NCI-H2107 (cell line): ENCODE measurements at places on chromosomes 3 and 15.
A peak's percentile ranks its signal among the peaks of the same experiment; 100 is the strongest.

GRCh38 chr3:30620402-30621360 is 14.3 kb downstream of the TGFBR2 start:
- DNase-seq = no peak

DNA sequence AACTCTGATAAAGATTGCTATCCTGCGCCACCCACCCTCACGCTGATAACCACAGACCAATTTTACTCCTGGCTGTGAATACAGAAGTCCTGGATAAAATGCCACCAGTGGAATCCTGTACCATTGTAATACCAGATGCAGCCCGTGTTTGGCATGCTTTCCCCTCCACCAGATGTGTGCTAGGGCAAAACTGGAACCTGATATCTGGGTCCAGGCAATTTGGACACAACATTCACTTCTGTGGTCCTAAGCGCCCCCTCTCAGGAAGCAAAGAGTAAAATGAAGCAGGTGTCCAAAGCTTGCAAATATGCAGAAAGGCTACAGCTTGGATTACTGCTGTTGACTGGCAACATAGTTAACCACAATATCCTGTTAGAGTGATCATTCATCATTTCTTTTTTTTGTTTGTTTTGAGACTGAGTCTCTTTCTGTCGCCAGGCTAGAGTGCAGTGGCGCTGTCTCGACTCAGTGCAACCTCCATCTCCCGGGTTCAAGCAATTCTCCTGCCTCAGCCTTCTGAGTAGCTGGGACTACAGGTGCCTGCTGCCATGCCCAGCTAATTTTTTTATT is 32.8 kb downstream of the LOXL1 start:
- DNase-seq = no peak

DNA sequence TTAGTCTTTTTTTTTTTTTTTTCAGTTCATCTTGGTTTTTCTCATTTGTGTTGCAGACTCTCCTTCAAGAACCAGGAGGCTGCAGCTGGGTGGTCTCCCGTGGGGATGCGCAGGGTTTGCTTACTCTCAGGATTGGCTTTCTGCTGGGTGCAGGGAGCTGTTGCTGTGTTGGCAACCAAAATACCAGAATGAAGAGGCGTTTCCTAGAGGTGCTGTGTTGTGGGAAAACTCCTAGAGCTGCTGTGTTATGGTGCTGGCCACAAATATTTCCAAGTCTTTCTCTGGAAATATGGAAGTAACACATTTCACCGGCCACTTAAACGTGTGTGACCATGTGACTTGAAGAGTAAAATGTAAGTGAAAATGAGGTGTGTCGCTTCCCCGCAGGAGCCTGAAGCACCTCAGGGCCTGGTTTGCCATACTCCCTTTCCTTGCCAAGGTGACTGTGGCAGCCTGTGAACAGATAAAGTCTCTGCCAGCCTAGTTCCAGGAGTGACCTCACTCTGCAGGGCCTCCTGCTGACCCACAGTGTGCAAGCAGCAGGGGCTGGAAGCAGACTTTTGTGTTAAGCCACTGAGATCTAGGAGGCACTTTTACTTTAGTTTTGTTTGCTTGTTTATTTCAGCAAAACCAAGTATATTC is 258.9 kb downstream of the ADAMTS17 start:
- DNase-seq = no peak

GRCh38 chr15:65196637-65197336 is 11.6 kb upstream of the CLPX start:
- no peak for DNase-seq

GRCh38 chr3:39184081-39184967 is 8.1 kb downstream of the XIRP1 start:
- DNase-seq = no peak

DNA sequence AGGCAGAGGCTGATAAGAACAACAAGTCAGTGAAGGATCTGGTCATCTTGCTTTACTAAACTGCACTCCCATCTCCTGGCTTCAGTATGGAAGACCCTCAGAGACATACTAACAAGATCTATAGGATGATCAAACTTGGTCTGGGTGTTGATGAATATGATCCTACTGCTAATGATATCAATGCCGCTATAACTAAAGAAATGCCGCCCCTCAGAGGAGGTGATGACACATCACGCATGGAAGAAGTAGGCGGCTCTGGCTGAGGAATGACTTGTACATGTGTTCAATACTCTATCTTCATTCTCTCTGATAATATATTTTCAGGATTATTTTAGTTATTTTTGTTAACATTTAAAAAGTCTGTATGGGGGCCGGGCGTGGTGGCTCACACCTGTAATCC is 17.5 kb upstream of the EIF2B5 start:
- DNase-seq = peak; percentile 42

- no peak for DNase-seq
Measured at GRCh38 chr3:122612696-122613095, 35.2 kb downstream of the PARP15 start.

DNA sequence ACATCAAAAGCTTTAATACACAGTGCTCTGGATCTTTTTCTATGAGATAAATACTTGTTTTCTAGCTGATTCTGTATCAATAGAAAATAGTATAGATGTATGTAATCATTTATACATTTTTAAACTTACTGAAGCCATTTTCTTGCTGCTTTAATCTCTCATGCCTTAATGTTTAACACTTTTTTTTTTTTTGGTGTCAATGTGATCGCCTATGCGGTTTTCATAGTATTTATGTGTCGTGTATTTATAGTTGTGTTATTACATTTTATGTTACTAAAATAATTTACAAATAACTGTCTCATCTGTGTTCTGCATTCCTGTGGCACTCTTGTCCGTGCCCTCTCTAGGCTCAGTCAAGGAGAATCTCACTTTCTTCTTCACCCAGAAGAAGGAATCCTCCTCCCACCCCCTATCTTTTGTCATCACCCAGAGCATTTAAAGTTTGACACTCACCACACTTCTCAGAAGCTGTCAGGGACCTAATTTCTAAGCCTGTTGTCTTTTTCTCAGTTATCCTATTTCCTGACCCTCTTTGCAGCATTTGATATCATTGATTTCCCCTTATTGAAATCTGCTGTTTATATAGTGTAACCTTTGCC is 21.4 kb upstream of the GPR171 start:
- DNase-seq = no peak

GRCh38 chr3:197219619-197220018 is 78.8 kb downstream of the DLG1 start:
- DNase-seq = no peak

DNA sequence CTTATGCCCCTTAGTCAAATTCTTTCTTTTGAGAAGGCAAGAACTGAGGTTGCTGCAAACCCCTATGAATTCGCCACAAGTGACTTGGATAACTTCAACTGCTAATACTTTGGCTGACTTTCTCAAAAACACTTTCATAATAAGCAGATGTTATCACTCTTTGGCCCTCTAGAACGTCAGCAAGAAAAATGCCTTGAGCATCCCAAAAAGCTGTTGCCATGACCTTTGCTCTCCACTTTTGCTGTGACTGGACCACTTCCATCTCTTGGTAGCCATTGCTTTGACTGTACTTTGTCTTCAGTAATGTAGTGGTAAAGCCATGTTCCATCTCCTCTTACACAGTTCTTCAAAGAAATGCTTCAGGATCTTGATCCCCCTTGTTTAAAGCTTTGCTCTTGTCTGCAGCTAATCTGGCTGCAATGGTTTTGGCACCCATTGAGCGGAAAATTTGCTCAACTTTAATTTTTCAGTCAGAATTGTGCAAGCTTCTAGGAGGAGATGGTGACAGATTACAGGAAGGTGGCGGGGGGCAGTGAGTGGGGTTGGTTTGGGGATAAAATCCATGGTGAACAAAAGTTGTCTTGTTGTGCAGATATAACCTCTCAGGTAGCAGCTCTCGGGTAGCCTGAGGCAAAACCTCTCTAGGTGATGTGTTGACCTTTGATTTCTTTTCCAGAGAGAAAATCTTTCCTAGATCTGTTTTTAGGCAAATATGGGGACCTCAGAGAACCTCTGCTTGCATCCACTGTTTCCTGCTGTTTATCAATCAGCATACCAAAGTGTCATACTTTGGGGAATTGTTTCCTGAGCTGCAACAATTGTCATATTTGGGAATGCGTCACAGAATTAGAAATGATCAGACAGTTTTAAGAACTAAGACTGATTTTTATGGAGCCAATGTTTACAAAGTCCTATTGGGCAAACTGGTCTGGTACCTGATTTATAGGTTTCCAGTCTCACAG is 83.6 kb downstream of the CCR1 start:
- DNase-seq = no peak

GRCh38 chr3:171558188-171558696 is 98.0 kb upstream of the TNIK start:
- DNase-seq = no peak

GRCh38 chr15:53359038-53359437 is 400.4 kb downstream of the WDR72 start:
- DNase-seq = no peak

DNA sequence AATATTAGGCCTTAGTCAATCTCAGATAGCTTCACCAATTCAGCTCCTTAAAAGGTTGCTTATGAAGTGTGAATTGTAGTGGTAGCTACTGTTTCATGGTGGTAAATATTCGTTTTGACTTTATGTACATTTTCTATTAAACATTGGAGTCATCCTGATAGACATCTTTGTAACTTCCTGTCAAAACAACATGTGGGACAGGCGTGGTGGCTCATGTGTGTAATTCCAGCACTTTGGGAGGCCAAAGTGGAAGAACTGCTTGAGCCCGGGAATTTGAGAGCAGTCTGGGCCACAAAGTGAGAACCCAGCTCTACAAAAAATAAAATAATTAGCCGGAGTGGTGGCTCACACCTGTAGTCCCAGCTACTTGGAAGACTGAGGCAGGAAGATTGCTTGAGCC is 2.0 kb upstream of the TRIM59 start:
- no peak for DNase-seq

- no peak for DNase-seq
Measured at GRCh38 chr3:39705351-39705900, 104.0 kb upstream of the MYRIP start.

- DNase-seq = no peak
Measured at GRCh38 chr15:70362350-70362749, 264.6 kb upstream of the TLE3 start.

DNA sequence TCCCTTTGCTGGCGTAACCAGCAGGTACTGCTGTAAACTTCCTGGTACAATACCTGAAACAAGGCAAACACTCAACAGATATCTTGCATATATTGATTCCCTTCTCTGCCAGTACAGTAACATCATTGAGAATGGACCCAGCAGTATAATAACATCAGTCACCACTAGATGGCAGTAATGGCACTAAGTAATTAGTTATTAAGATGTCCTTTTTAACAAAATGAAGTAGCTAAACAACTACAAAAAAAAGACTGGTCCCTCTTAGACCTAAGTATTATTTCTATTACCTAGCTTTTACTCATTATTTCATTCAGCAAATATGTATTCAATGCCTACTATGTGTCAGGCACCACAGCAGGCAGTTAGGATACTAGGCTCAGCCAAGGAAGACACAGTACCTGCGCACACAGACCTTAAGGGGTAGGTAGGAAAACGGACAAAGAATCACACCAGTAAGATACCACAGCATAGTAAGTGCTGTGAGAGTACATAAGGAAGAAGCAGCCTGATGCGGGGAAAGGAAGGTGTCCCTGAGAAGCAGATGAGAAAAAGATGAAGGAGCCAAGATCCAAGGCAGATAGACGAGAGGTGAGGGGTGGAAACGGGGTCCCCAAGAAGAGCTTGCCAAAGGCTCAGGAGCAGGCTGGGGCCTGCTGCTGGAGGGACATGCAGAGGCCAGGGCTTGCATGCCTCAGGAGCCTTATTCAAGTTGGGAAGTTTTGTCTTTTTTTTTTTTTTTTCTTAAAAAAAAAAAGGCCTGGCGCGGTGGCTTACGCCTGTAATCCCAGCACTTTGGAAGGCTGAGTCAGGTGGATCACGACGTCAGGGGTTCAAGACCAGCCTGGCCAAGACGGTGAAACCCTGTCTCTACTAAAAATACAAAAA is 102.7 kb upstream of the CHD2 start:
- DNase-seq = no peak

GRCh38 chr15:69722924-69723323 is 270.3 kb downstream of the RPLP1 start:
- no peak for DNase-seq

GRCh38 chr15:46732060-46732459 is 985.2 kb upstream of the SEMA6D start:
- DNase-seq = no peak

DNA sequence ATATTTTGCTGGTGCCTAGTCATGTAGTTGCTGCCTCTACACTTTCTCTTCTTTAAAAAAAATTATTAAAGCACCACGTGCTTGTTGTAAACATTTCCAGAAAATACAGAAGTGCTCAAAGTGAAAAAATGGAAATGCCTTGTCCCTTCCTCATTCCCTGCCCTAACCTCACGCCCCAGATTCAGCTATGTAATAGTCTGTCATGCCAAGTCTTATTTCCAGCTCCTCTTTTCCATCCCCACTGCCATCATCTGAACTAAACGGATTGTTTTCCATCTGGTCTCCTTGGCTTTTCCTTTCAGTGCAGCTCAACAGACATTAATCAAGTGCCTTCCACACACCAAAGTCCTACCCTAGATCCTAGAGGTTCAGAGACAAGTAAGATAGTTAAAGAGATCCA is 15.5 kb downstream of the ZNF774 start:
- no peak for DNase-seq

- DNase-seq = no peak
Measured at GRCh38 chr3:40715551-40715950, 190.8 kb downstream of the ZNF621 start.

DNA sequence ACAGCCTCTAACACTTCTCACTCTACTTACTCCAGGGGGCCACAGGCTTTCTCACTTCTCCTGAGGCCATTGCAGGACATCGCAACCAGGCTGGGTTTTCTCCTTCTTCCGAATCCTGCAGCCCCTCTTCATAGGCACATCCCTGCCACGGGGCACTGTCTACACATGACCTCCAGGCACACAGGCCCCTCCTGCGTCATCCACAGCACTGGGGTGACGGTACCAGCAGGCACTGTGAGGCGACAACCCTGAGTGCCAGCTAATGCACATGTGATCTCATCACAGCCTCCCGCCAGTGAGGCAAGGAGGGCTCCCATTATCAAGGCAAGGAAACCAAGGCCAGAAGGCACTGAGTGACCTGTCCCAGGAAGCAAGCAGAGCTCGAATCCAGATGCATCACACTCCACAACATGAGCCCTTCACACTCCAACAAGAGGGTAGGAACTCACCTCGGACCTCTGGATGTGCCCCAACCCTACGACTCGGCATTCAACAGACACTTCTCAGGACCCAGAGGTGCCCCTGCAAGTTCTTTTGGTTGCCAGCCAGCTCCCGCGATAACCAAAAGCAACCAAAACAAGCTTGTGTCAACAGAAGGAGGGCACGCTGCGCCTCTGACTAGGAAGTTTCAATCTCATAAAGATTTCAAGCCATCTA is 16.7 kb downstream of the FAM174B start:
- DNase-seq = no peak
